Aorta (tissue), 5 donors: ENCODE measurements at places on chromosomes 1 and 21. TPM values are rescaled to one million over a fixed set of nuclear protein-coding genes. Genes with fewer than 3 reads are reported as not detected.

S100A12 gene
- 4.4 TPM for total RNA-seq

APCS gene
- total RNA-seq: not detected

HMGCL gene
- total RNA-seq: 22.4 TPM

ZNF697 gene
- total RNA-seq: 5.1 TPM

GPR37L1 gene
- total RNA-seq: not detected

LAPTM5 gene
- 116 TPM for total RNA-seq

SPATA17 gene
- not detected for total RNA-seq

RAVER2 gene
- 18.2 TPM for total RNA-seq

BGLAP gene
- total RNA-seq: 2.9 TPM

PRR9 gene
- not detected for total RNA-seq

IGSF9 gene
- total RNA-seq: 0.30 TPM

PTGFRN gene
- total RNA-seq: 31.9 TPM

MTF1 gene
- total RNA-seq: 23.5 TPM

SFN gene
- 7.6 TPM for total RNA-seq

PTBP2 gene
- total RNA-seq: 39.8 TPM
